ENCODE measurements at places on chromosomes 4 and X.

DNA sequence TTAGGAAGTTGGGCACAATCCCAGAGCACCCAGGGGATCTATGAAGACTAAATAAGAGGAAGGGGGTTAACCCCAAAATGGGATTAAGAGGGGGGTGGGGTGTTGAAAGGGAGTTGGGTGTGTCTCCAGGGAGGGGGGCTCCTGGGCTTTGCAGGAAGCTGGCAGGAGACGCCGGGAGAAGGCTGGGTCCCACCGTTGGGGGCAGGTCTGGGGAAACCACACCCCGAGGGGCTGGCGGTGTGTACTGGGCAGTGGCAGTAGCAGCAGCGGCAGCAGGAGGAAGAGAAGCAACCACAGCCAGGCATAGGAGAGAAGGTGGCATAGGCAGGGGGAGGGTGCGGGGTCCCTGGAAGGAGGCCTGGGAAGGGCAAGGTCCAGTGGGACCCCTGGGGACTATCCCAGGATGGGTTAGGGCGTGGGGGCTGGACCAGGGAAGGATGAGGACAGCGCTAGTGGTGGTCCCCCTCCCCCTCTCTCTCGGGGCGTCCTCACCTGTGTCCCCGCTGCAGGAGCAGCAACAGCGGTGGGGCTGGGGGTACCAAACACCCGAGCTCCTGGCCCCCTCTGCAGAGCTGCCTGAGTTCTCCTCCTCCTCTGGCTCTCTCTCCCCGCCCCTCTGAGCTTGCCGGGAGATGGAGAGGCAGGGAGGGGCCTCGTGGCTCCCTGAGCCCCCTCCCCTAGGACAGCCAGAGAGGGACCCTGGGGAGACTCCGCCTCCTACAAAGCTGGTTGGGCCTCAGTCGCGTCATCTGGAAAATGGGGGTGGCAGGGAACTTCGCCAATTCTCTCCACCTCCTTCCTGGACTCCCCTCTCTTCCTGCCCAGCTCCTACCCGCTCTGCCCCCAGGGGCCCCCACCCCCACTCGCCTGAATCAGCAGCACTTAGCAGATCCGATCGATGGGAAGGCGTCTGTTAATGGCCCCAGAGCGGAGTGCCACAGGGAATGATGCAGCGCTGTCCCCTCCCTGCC, at the start of gene KCND1:
TSS of gene KCND1 (minus strand) at position 596 of the 971 bp plus-strand sequence. CDS start 1,573 bp downstream, outside the sequence.
- DNase-seq, result peak; percentile 4

DNA sequence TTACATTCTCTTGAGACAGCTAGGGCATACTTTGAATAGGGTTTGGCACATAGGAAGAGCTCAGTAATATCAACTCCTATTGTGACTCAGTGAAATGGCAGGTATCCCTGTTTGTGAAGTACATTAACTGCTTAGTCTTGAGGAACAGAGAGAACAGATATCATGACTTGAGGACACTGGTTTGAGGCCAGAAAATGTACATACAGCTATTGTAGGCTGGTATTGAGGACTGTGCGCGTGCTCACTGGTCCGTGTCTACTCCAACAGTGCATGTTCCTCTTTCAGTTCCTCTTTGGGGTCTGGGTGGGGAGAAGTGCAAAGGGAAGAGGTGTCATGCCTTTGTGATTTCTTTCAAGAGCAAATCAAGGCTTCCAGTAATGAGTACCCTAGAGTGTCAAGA, 34.6 kb upstream of the TBC1D9 start:
- DNase-seq, result no peak

DNA sequence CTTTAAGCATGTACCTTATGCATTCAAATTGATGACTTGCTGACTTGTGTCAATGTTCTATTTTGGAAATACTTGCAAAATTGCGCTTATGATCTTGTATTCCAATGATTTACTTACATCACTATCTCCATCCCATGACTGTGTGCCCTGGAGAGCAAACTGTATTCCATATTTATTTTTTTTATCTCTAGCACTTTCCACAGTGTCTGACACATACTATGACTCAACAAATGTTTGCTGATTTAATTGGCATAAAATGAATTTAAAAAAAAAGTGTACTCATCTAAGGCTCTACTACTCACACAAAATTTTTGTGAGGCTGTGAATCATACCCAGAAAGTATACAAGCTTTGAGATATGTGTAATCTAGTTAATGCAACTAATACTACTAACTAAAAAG, 1066.8 kb upstream of the ADGRL3 start:
- no peak for DNase-seq

DNA sequence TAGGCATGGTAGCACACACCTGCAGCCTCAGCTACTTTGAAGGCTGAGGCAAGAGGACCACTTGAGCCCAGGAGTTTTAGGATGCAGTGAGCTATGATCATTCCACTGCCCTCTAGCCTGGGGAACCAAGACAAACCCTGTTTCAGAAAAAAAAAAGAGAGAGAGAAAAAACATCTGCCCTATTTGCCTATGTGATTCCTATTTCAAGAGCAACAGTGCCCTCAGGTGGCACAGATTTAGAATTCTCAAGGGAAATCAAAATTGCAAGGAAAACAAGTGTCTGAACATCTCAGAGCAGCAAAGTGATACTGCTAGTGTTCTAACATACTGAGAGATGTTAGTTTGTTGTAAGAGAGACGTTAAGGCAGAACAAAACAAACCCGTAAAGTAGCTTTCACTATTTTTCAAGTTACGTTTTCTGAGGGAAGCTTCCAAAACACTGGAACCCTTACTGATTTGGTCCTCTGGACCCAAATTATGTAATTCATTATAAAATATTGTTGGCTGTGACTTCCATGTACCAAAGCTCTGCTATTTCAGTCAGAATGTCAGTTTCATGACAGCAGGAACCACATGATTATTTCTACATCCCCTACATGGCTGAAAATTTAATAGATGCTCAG, 7.9 kb downstream of the BDH2 start:
- DNase-seq, result peak; percentile 5

GRCh38 chr4:95428291-95429070, 120.3 kb downstream of the UNC5C start:
- no peak for DNase-seq

DNA sequence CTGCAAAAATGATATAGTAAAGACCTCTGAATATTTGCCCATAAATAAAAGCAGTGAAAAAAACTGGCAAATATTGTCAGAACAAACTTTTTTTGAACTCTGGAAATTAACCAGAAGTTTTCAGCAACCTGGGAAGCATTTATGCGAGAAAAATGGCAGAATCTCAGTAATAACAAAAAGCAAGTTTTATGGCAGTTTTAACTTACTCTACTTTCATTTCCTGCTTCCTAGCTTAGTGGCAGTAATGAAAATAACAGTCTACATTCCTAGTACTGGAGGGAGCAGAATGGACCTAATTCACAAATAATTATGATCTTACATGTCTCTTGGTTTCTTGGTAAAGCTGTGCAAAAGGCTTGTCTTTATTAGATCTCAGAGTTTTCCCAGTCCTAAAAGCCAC, 460.1 kb downstream of the NAF1 start:
- no peak for DNase-seq

DNA sequence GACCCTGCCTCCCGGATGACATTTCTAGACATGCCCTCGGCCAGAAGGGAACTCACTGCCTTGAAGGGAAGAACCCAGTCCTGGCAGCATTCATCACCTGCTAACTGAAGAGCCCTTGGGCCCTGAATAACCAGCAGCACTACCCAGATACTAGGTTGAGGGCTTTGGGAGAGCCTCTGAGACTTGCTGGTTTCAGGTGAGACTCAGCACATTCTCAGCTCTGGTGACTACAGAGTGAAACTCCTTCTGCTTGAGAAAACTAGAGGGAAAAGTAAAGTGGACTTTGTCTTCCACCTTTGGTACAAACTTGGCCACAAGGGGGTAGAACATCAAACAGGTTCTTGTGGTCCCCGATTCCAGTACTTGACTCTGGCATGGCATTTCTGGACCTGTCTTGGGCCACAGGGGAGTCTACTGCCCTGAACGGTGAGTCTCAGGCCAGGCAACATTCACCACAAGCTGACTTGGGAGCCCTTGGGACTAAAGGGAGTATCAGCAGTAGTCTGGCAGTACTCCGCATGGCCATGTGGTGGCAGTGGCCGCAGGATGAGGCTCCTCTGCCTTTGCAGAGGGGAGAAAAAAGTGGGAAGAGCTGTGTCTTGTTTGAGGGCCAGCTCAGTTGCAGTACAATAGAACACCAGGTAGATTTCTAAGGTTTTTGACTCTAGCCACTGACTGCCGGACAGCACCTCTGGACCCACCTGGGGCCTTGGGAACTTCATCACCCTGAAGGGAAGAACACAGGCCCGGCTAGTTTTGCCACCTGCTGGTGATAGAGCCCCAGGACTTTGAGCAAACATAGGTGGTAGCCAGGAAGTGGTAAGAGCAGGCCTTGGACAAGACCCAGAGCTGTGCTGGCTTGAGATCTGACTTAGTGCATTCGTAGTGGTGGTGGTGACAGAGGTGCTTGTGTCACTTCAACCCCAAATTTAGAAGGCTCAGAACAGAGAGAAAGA, 414.8 kb downstream of the OPHN1 start:
- no peak for DNase-seq

GRCh38 chr4:115121351-115122043, 8.1 kb upstream of the NDST4 start:
- DNase-seq, result no peak

DNA sequence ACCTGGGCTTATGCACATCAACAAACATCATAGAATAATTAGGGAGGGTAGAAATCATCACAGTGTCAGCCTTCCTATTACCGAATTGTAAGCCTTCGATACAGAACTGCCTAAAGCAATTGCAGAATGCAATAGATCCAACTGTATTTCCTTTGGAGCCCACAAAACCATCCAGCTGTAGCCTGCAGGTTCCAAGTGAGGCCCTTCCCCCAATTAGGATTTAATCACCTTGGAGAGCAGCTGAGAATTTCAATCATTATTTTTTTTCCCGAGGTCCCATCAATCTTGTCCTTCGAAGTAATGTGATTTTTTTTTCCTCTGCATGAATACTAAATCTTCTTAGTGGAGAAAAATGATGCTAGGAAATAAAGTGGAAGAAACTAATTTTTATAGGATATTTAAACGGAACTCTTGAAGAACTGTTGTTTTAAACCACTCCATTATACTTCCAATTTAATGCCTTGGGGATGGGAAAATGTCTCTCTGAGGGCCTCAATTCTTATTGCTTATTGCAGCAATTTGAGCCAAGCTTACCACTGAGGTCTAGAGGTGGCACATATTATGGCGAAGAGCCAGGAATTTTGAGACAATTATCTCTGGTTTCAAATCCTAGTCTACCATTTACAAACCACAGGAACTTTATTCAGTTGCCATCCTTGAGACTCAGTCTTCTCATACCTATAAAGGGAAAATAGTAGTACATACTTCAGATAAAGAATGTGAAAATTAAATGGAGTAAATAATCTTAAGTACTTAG, 953.4 kb upstream of the IGFBP7 start:
- DNase-seq, result no peak

DNA sequence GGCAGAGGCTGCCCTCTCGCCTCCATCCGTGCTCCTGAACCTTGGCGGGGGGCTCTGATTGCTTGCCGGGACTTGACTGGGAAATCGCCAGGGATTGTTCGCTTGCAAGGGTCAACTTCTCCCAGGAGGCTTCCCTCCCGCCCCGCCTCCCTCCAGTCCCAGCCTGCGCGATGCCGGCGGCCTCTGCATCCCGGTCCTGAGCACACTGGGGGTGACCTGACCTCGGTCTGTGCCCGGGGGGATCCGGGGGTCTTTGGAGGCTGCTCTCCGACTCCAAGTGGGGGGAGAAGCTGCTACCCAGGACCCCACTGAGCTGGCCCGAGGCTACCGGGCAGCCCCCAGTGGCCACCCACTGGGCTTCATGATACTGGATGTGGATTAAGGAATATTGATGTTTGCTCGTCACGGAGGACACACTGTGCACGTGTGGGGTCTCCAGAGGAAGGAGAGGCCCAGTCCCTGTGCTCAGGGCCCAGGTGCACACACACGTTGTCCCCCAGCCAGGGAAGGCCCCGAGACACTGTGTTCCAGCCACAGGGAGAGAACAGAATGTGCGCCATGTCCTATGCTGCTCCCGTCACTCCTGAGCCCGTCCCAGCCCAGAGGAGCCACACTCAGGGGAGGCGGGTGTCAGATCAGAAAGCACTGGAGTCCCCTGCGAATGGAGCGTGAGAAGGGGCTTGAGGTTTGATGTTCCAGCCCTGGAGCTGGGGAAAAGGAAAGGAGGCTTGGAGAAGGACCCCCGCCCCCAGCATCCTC, 55.9 kb upstream of the NKX1-1 start:
- no peak for DNase-seq

DNA sequence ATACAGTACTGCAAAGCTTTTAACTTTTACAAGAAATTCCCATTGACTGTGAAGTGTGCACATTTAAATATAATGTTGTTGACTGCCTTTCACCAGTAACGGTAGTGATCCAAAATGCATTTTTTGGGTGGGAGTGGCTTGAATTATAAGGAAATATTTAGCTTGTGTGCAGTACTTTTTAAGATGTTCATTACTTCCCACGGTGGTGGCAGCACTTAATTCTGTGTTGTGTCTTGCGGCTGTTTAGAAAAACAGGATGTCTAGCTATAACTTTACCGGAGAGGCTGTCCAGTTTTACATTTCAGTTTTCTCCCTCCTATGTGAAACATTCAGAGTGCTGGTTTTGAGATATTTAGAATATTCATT, 1.7 kb downstream of the TMEM131L start:
- DNase-seq, result no peak

DNA sequence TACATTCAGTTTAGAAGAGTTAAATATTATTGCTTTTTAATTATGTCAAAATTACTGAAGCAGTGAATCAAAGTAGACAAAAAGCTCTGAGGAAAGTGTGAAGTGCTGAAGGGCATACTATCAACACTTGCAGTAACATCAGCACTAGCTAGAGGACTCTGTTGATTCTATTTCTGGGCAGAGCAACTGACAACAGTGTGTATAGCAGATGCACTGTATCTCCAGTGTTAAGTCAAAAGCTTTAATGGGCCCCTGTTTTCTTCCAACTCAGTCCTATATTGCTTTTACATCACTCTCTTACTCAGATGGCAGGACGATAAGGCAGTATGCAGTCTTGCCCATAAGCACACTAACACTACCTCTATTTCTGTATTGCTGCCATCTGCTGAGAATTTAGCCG, 435.2 kb upstream of the AMOT start:
- DNase-seq, result peak; percentile 34

DNA sequence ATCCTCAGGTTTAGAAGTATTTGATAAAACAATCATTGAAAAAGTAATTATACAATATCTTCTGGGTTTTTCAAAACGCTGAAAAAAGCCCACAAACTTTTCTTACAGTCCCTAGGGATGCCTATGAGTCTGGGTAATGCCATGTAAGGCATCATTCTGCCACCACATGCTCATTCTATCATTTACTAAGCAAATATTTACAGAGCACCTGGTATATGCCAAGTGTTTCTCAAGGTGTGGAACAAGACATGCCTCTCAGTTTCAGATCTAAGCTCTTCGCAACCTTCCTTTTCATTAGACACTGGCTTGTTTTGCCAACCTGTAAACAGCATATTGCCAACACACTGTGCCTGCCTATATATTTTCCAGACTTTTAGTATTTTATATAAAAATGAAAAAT, 17.7 kb downstream of the MID1 start:
- DNase-seq, result no peak

DNA sequence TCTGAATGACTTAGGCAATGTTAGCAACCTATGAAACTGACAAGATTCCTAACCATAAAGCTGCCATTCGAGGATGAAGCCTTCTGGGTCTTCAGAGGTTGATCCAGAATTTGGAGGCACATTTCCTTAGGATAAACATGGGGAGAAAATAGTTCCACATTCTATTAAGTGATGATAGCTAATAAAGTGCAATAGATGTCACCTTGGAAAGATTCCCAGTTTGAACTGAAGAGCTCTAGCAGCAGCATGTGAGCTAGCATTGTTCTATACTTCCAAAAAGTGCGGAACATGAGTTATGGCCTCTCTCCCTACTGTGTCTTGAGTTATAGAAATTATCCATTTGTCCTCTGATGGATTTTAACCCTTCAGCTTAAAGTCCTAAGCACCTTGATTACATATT, 991.4 kb upstream of the SLIT2 start:
- DNase-seq, result no peak

- no peak for DNase-seq
Measured at GRCh38 chr4:48483777-48484493, 792 bp downstream of the SLC10A4 start.

Data from T-helper 2 cell (primary cell).